ENCODE measurements at places on chromosomes 16 and 17.

GRCh38 chr17:58995247-58995940 lies 111.3 kb downstream of the TRIM37 start:
- no peak for DNase-seq

GRCh38 chr16:6297666-6298410 lies 1034.8 kb upstream of the RBFOX1 start:
- no peak for DNase-seq

GRCh38 chr16:20598832-20599469 lies 22.8 kb upstream of the ACSM2B start:
- no peak for DNase-seq

DNA sequence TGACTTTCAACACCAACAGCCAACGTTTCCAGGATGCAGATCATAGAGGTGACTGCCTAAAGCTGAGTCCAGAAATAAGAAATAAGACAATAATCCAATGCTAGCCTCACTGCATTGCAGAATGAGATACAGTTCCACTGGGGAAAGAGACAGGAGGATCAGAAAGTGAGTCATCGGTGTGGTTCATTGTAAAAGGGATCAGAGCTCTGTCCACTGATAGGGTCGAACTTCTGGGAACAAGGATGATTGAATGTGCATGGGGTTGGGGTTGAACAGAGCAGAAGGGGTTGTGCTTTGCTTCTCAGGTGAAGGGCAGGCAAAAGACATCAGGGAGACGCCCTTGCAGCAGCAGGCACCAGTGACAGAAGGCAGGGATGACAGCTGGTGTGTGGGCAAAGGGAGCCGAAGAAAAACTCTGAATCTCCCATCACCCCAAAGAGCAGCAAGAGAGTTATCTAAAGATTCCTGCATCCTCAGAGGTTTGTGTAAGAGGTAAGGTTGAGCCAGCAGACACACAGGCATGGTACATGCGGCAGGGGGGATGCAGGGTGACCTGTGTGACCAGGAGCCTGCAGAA lies 16.4 kb downstream of the CLEC10A start:
- DNase-seq: no peak

DNA sequence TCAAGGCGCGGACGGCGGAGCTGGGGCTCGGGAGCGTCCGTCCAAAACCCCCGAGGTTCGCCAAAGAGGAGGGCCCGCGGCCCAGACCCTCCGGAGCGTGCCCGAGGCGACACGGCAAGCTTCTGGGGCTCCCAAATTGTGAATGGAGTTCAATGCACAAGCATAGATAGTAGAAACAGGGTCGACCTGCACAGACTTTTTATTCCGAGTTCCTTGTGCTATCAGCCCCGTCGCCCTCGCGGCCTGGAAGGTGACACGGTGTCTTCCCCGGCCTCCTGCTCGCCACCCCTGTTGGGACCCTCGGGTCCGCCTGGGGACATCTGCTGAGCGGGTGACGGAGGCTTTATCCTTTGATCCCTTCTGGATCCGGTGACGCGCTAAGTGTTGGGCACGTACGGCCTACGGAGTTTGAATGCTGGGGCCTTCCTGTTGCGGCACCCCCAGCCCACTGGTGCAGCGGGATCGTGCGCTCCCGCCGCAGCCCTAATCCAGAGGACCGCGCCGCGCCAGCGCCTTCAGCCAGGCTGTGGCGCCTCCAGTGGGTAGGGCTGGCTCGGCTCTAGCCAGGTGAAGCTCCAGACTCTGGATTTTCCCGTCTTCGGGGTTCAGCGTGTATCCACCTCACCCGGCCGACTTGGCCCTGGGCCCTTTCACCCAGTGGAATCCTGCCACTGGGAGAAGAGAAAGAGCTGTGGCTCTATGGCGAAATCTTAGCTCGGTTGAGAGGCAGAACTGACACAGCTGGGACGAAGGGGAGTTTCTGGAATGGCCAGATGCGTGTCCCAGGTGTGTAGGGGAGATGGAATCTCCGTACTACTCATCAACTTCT lies 17.0 kb upstream of the NTN1 start:
- peak; percentile 56 for DNase-seq

- no peak for DNase-seq
Measured at GRCh38 chr17:73522107-73522506, 122.1 kb downstream of the SDK2 start.

DNA sequence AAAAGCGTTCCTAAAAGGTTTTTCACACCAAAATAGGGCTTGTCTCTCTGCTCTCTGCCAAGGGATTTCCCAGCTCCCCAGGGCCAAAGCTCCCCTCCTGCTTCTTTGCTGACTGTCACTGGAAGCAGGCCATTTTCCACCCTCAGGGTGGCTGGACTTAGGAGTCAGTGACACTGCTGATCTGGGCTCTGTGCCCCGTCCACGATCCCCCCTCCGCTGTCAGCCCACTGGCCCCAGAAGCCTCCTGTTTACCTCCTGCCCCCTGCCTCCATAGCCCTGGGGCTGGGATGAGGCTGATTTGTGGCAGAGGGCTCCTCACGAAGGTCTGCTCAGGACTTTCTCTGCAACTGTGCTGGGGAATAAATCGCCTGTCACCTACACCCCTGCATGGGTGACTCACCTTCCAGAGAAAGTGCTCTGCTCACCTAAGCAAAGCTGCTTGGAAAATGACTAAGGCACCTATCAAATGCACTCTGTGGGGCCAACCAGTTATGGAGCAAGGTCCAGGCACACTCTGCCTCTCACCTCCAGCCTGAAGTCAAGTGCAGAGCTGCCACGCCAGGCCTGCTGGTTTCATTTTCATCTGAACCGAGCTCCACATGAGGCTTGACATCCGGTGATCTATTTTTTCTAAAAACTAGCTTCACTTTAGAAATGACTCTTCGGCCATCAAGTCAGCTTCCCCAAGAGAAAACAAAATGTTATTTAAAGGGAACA lies 4.9 kb downstream of the MAP3K14 start:
- no peak for DNase-seq

- DNase-seq: no peak
Measured at GRCh38 chr16:3295783-3296182, 9.4 kb downstream of the TIGD7 start.

GRCh38 chr17:83142619-83143018 lies 63.2 kb downstream of the METRNL start:
- no peak for DNase-seq

DNA sequence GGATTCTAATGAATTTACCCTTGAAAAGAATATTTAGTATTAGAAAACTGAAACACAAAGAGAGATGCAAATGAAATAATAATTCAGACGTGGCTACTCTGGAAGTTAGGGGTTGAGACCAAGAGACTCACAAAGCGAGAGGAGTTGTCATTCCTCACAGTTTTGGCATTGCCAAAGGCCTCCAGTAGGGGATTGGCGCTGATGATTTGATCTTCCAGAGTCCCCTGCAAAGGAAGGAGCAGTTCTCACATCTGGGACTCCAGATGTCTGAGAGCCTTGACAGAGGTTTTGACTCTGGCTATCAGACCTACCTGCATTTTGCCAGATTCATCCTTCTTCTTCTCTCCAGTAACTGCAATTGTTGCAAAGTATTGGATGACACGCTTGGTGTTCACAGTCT lies 6.6 kb downstream of the MYH8 start:
- DNase-seq: no peak

DNA sequence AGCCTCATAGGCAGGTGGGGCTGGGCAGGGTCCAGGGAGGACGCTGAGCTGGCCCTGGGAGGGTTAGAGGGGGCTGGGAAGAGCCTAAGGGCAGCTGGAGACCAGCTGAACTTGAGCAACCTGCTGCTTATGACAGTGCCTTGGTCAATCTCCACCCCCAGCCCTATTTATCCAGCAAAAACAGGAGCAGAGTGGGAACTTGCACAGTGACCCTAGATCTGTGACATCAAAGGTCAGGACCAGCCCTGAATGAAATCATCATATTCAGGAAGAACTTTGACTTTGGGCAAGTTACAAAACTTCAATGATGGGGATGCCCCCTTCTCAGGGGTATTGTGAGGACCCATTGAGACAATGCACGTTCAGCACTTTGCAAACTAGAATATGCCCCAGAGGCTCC lies 9.4 kb downstream of the CD300LF start:
- no peak for DNase-seq

Measured in ascending aorta (tissue), 2 donors.